Activated T-cell treated with anti-CD3 and anti-CD28 coated beads, Interleukin-2, amount 50 U/mL, for 4 hours (primary cell): ENCODE measurements at places on chromosomes 11 and 22. TPM values are rescaled to one million over a fixed set of nuclear protein-coding genes. Genes with fewer than 3 reads are reported as not detected.
A peak's percentile ranks its signal among the peaks of the same experiment; 100 is the strongest.

GRCh38 chr22:43884600-43885318 is 7.1 kb downstream of the PNPLA5 start:
- peak; percentile 32 for DNase-seq

MOGAT2 gene
- 0.13 TPM for total RNA-seq

DNA sequence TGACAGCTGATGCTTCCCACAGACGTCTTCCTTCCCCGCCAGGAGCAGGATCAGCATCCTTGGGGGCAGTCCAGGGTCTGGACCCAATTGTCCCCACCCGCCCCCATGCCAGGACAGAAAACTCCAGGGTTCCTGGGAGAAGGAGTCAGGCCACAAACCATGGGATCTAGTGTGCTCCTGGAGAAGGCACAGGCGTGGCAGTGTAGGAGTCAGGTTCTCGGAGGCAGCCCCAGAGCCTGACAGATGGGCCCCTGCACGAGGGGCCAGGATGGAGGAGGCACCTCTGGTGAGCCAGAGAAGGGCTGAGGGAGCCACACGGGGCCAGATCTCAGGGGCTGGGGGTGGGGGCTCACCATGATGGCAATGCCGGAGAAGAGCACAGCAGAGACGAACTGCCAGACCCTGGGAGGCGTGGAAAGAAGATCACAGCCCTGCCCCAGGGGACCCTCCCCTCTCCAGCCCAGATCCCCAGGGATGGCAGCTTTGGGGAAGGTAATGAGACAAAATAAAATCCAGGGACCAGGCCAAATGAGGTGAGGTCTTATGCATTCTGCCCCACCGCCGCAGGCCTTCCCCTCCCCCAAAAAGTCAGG is 13.6 kb downstream of the TP53I11 start:
- no peak for DNase-seq

GRCh38 chr11:120750647-120751549 is 239.3 kb downstream of the GRIK4 start:
- DNase-seq = no peak

DNA sequence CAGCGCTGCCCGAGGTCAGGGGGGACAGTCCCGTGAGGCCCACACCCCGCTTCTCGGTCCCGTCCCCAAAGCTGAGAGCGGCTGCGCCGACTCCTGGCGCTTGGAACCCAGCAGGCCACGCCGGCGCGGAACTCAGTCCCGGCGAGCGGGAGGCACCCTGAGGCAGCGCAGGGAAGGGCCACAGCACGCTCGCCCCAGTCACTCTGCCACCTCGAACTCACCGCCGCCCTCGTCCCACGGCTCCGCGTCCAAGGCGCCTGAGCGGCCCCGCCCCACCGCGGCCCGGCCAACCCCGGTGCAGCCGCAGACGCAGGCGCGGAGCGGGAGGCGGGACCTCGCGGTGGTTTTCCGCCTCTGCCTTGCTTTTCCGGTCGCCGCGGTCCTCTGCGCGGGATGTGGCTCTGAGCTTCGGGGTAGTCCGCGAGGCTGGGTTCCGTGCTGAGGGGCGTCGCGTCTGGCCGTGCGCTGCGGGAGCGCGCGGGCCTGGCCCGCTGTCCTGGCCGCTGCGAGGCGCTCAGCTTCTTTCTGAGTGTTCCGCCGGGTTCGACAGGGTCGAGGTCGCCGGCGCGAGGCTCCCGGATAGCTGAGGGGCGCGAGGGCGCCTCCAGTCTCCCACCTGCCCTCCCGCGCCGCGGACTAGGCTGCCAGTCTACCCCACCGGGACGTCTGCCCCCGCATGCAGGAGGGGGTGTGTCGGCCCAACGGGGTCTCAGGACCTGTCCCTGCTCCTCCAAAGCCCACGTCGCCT is at the start of gene CDPF1:
Gene CDPF1, minus strand, starts transcription at position 259 of the 748 bp plus-strand sequence. CDS start 2,009 bp downstream, outside the sequence.
- DNase-seq = peak; percentile 89
